Activated CD8-positive, alpha-beta memory T cell treated with anti-CD3 and anti-CD28 coated beads for 4 hours (primary cell): ENCODE measurements at places on chromosomes 7 and 10.

DNA sequence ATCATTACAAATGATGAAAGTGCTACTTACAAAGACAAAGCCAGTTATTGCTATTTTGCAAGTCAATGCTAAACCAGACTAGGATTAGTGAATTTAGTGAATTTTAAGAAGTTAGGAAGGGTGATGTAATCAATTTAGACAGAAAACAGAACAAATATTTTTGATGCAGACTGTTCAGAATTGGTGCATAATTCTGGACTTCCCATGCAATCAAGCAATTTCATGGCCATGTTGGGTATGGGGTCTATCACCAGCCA lies 85.4 kb downstream of the CH25H start:
- no peak for DNase-seq

DNA sequence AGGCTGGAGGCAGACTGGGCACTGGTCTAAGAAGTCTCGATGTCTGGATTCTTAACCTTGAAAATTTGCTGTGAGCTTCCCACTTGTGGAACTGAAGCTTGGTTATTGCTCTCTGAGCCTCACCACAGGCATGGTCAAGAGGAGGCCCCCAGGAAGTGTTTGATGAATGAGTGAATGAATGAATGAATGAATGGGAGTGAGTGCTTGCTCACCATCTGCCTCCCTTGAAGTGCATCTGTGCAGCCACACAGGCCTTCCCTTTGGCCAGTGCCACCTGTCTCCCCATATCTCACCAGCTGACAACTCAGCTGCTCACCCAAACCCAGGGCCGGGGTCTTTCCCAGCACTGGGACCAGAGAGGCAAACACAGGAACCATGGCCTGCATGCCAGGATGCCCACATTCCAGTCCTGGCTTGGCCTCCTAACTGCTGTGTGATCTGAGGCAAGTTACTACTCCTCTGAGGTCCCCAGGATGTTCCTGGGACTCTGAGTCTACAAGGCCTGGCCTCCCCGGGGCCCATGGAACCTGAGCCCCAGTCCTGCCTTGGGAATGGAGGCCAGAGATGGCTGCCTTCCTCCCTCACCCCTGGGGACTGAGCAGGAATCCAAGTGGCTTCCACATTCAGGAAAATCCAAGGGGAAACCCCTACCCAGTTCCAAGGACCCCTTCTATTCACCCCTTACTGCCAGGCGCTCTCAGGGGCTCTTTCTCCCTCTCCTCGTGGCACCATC lies 51.4 kb upstream of the SLC29A3 start:
- DNase-seq, result no peak

- DNase-seq, result no peak
Measured at GRCh38 chr7:133310232-133310862, 57.5 kb downstream of the EXOC4 start.

GRCh38 chr7:16883918-16884317 lies 2.1 kb upstream of the AGR3 start:
- DNase-seq, result no peak

DNA sequence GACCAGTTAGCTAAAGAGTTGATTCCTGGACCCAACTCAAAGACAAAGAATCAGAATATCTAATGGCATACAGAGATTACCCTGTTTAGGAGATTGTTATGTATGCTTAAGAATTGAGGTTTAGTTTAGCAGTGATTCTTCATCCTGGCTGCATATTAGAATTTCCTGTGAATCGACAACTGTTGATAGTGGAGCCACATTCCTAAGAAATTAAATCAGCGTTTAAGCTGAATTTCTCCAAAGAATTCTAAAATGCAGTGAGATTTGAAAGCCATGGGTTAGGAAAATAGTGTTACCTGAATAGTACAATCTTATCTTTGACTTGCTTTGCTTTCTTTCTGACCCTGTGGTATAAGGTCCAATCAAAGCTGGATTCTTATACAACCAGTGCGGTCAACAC lies 16.4 kb upstream of the FERD3L start:
- no peak for DNase-seq

DNA sequence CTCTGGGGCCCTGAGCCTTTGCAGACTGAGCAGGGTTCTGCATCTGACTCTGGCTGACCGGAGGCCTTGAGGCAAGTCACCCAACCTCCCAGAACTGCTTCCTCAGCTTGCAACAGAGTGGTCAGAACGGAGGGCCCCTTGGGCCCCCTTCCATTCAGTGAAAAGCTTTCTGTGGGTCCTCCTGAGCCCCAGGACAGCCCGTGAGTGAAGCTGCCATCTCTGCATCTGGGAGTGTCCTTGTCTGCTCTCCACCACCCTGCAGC lies 224.7 kb downstream of the DNAJB6 start:
- no peak for DNase-seq

DNA sequence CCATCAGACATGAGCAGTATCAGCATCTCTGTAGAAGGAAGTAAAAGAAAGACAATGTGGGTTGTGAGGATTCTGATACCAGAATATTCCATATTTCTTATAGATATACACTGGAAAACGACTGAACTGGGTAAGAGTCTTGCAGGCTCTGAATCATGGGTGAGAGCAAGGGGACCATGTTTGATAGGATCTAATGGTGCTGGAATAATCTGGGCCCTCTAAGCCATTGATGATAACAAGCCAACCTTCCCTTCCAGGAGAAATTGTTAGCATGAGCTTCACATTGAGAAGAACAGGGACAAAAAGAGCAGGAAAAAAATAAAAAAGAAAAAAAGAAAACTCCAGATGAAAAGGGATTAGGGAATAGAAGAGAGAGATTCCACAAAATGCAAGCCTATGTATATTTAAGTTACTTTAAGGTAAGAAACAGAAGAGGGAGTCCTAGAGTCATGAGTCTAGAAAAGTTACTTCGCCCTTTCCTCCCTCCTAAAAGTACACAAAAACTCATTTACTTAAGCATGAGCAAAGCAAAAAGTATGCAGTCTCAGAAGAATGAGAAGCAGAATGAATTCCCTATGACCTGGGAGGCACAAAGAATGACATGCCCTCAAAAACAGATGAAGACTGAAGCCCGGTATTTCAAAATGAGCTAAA lies 181.9 kb downstream of the TMEM26 start:
- DNase-seq, result no peak

GRCh38 chr10:130578532-130579289 lies 442.5 kb downstream of the GLRX3 start:
- DNase-seq, result no peak

DNA sequence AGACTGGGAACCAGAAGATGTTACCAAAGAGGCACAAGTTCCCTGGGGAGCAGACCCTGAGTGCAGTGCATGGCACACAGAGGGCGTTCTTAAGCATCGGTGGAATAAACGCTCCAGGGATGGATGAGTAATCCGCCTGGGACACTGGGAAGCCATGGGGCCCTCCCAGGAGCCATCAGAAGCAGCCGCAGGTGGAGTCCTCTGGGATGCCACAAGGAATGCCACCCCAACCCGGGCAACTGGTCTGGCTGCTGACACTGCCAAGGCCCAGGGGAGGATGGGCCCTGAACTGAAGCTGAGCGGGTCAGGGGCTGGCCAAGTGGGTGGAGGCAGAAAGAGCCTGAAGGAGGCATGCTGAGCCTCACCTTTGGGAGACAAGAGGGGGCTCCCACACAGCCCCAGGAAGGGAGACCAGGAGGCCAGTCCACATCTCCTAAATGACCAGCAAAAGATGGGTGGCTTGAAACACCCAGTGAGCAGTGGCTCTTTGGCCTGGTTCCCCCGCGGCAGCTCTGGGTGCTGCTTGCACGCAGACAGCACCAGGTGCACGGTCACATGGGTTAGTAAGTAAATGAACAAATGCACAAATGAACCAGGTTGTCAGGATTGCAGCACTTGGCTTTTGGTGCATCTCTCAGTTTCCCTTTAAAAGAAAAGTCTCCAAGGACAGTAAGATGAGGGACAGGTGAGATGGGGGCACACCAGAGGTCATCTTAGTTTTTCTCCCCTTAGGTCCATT lies 141.3 kb upstream of the ZMIZ1 start:
- no peak for DNase-seq

DNA sequence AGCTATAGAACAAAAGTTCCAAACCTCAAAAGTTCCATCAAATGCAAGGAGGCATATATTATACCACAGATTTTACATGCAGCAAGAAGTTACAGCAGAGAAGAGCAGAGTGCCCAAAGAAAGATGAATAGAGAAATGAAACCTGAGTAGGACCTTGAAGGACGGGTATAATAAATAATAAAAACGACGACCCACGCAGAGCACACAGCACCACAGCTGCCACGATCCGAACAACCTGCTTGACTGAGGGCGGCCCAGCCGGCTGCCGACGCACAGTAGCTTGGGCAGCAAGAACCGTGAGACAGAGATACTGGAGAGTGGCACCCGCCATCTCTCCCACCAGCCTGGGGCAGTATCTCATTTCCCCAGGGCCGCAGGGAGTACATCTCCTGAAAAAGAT lies 79.0 kb downstream of the HIPK2 start:
- no peak for DNase-seq

DNA sequence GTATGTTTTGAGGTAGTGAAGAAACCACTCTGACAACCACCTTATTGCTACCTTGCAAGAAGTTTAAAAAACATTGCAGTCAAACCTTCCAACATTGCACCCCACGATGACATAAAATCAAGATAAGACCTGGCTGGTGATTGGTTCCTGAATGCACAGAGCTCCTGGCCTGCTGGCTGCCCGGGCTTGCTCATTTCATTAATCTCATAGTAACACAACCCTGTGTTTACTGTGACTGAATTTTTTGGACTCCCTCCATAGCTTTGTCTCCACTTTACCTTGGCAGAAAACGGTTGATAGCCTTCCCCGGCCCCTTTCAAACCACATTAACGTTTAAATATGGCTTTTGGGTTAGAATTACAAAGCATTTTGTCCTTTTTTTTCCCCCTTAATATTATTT lies 27.5 kb downstream of the VWA2 start:
- DNase-seq, result no peak

DNA sequence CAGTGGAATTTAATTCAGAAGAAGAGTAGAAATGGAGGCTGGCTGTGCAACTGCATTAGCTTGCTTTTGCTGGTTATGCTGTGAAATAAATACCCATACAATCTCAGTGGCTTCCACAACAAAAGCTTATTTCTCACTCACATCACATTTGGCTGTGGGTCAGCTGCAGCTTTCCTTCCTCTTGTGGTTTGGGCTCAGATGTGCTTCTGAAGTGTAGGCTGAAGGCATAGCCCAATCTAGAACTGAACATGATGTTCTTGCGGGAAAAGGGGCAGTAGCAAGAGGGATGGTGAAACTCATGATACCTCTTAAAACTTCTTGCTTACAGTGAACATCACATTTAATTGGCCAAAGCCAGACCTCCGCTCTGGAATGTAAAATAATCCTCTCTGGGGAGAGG lies 119.9 kb downstream of the HECW1 start:
- no peak for DNase-seq

DNA sequence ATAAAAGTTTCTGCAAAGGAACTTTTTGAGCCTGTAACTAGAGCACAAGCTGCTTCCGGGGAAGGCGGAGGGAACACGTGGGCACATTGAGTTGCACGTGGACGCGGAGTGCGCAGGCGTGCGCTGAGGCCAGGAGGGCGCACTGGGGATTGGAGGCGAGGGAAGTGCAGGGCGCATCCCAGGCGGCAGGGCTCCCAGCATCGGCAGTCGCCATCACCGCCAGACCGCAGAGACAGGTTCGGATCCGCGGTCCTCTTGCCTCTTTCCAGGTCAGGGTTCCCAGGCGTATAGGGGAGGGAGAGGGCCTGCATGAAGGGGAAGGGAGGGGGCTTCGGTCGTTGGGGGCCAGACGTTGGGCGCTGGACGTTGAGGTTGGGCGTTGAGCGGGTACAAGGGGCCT lies at the start of gene TDRD1:
Gene TDRD1 (plus strand): TSS at position 206 of the 400 bp plus-strand sequence. CDS start 8,479 bp downstream, outside the sequence.
- no peak for DNase-seq

DNA sequence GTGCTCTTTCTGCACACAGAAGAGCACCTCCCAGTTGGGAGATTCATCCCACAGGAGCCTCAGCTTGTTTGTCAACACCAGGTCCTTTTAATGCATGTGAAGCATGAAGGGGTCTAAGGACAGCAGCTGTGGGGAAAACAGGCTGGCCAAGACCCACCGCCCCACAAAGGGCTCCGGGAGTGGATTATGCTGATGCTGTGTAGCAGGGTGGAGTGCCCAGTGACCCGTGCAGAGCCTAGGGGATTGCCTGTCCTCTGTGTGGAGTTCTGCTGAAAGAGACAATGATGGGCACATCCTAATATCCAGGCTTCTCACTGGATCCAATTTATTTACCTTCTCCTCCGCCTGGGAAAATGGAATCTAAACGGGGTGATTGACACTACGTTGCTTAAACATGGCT lies 74.0 kb downstream of the PIP4K2A start:
- DNase-seq, result no peak

GRCh38 chr7:3103614-3104398 lies 60.1 kb upstream of the CARD11 start:
- no peak for DNase-seq

DNA sequence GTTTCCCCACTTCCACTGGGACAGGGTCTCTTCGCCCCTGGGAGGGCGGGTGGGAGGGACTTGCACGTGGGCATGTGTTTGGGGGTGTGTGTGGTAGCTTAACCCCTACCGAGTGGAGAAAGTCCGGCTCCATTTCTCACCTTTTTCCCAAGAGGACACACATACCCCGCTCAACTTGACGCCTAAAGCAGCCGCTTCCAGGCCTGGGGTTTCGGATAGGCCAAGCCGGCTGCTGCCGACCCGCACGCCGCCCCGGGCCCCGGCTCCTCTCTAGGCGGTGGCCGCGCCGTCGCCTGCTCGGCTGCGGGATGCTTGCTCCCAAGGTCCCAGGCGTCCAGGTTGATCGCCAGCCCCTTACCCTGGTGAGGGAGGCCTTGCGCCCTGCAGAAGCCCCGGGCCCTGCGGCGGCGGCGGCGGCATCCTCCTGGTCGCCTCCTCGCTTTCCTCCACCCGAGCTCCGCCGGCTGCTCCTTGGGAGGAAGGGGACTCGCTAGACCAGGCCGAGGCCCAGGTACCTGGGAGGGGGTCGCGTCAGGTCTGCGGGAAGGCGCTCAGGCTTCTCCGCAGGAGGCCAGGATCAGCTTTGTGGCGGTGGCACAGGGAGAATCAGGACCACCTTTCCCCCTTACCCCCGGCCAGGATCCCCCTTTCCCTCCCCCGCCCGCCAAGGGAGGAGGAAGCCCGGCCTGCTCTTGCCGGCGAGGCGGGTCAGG lies 3.2 kb upstream of the GATA3 start:
- no peak for DNase-seq

DNA sequence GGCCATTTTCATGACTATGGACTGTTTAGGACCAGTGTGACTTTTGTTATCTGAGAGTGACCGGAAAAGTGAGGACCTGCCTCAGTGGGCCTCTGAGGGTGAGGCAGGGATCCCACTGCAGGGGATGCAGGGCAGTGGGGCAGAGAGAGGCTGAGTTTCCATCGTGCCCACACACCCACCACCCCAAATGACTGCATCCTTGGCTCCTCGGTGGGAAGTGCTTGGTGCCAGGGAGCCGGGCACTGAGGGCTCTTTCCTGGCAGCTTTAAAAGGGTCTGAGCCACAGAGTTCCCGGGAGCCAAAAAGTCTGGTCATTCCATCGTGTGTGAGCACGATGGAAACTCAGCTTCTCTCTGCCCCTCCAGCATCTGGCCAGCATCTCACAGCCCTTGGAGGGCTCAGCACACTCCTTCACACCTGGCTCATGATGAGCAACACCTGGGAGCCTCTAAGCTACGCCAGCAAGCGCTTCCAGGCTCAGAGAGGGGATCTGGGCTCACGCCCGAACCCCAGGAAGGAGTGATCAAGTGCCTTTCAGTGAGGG lies 59.1 kb downstream of the RAMP3 start:
- DNase-seq, result no peak

- no peak for DNase-seq
Measured at GRCh38 chr7:7327423-7327822, 145.1 kb downstream of the C1GALT1 start.
